HepG2 (cell line): ENCODE measurements at places on chromosomes 1 and 21. TPM values are rescaled to one million over a fixed set of nuclear protein-coding genes. Genes with fewer than 3 reads are reported as not detected.

OR2L13 gene
- not detected in 2 replicates for total RNA-seq

GRCh38 chr1:1291548-1292441 lies 11.6 kb downstream of the SCNN1D start:
- H3K27me3 ChIP-seq = no peaks in the 10 kb centered on the region
- peaks cover 11% of the 10 kb centered on the region for H3K4me1 ChIP-seq
- no peak overlapping the region for H3K27ac ChIP-seq
- peak; percentile 64 for DNase-seq
- H3K36me3 ChIP-seq = no peaks in the 10 kb centered on the region; the same call in 1 of the 2 replicates

PLA2G5 gene
- total RNA-seq = not detected in 2 replicates

GRCh38 chr1:149916898-149917252 lies 769 bp downstream of the SV2A start:
- peak overlapping the region; percentile 73; the same call in 1 of the 2 replicates for H3K4me3 ChIP-seq
- no peaks in the 10 kb centered on the region; the same call in 2 of the 3 replicates for H3K36me3 ChIP-seq
- H3K27me3 ChIP-seq = 0 out of 3 replicates have a peak, but pooled peaks cover 3% of the 10 kb centered on the region

CORT gene
- total RNA-seq = 0.62 TPM in 1 of 2 replicates, not detected in the other

PCP4 gene
- not detected in 2 replicates for total RNA-seq

VSIG8 gene
- not detected in 2 replicates for total RNA-seq

GPR161 gene
- 0.08 and 0.35 TPM in 2 replicates for total RNA-seq

DNA sequence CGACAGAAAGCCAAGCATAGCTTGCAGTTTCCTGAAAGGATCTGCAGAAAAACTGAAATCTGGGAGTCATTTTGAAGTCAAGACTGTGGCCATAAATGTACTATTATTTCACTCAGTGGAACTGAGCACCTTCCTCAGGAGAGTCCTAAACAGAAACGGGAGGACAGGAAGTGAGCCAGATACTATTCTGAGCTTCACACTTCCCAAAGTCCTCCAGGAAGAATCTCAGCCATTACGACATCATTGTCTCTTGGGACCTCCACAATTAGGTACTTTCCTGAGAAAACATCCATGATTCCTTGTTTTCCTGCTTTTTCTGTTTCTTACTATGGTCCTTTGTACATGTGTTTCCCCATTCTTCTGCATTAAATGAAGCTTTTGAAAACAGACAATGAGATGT lies 299.2 kb upstream of the USP25 start:
- no peak for DNase-seq
- no peak overlapping the region for H3K27ac ChIP-seq
- H3K4me1 ChIP-seq = peaks cover 45% of the 10 kb centered on the region

DNA sequence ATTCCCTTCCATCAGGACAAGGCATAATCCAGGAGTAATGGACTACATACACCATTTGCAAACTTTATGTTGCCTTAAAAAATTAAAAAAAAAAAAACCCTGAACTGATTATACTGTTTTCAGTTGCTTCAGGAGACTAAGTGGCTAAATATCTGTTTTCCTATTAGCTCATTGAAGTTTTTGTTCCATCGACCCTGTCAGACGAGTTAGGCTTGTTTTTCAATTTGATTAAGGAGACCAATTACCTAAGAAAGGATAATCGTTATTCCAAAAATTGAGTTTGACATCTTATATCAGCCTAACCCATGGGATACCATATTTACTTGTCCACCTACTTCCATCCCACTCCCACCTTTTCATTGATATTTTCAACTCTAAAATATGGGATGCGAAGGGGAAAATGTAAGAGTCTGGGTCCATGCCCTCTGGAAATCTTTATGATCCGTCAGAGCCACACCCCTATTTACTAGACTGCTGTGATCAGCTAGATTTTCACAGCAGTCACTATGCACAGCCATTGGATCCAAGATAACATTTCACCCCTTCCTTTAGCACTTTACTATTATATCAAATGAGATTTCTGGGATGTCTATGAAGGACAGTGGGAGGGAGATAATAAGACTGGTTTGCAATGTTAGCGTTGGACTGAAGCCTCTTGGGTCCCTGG lies 41.0 kb downstream of the IL12RB2 start:
- DNase-seq = no peak
- H3K4me1 ChIP-seq = no peaks in the 10 kb centered on the region
- H3K4me3 ChIP-seq = no peak overlapping the region
- no peaks in the 10 kb centered on the region for H3K36me3 ChIP-seq
- no peaks in the 10 kb centered on the region for H3K27me3 ChIP-seq
- no peak overlapping the region for H3K27ac ChIP-seq

GRCh38 chr1:110165761-110166231 lies 15.5 kb downstream of the SLC6A17 start:
- no peak for DNase-seq
- no peak overlapping the region for H3K4me3 ChIP-seq
- H3K27me3 ChIP-seq = peaks cover 53% of the 10 kb centered on the region
- H3K36me3 ChIP-seq = no peaks in the 10 kb centered on the region
- H3K27ac ChIP-seq = no peak overlapping the region

DNA sequence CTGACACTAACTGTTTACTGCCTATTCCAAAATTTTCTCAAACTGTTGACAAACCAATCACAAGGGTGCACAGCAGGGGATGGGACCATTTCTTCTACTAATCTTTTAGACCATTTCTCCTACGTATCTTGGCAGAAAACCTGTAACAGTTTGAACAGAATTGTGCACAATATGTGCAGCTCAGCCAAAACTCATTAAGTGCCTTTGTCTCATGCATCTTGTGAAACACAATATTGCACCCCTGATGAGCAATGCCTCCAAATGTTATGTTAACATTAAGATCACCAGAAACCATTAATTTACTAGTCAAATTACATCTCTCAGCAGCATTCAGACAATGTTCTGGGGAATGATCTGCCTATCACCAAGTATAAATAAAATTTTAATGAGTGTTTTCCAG lies 247.5 kb downstream of the NRIP1 start:
- H3K4me3 ChIP-seq = no peak overlapping the region
- no peak overlapping the region for H3K27ac ChIP-seq
- DNase-seq = no peak
- no peaks in the 10 kb centered on the region for H3K27me3 ChIP-seq
